ENCODE measurements at places on chromosomes 3 and 15.
A peak's percentile ranks its signal among the peaks of the same experiment; 100 is the strongest.

- no peak for DNase-seq
Observed at GRCh38 chr3:176916777-176917176, 280.5 kb downstream of the TBL1XR1 start.

- no peak for DNase-seq
Observed at GRCh38 chr3:196406811-196407470, 25.3 kb downstream of the UBXN7 start.

DNA sequence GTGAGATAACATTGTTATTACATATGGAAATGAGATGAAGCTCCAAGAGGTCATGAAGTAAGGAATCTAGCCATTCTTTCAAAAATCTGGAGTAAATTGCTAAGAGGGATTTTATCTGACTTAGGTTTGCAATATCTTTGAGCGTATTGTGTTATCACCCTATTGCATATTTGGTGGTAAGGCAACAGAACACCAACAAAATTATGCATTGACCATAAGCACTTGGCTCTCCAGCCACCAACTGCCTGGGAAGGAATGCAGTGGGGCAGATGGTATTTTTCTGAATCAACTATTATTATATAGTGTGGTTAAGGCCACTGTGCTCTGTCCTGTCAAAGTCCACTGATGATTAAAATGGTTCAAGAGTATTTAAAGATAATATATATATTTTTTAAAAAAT, 287.9 kb upstream of the SEMA6D start:
- DNase-seq = no peak

GRCh38 chr3:171419457-171419856, 40.7 kb downstream of the TNIK start:
- no peak for DNase-seq

DNA sequence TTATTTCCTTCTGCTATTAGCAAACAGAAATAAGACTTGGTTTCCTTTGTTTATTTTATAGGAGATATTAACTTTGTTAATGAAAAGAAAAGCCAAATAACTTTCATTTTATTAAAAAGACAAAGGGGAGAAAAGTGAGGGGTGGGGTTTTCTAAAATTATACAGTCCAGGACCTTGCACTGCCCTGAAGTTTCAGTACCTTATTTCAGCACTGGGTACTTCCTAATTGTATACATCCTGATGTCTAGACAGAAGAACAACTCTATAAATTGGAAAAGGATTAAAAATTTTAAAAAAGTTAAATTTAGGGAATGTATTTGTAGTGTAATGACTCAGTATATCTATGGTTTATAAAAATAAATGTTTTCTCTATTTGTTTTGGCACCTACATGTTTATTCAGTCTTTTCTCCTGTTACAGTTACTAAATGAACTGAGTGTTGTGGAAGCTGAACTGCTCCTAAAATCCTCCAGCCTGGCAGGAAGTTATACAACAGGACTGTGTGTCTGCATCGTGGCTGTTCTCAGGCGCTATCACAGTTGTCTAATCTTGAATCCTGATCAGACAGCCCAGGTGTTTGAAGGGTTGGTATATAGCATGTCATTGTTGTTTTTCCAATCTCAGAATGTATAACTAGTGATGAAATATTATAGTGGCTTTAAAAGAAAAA, 27.6 kb upstream of the P2RY13 start:
- DNase-seq = no peak

- DNase-seq = no peak
Observed at GRCh38 chr3:152742368-152743347, 92.3 kb upstream of the P2RY1 start.

DNA sequence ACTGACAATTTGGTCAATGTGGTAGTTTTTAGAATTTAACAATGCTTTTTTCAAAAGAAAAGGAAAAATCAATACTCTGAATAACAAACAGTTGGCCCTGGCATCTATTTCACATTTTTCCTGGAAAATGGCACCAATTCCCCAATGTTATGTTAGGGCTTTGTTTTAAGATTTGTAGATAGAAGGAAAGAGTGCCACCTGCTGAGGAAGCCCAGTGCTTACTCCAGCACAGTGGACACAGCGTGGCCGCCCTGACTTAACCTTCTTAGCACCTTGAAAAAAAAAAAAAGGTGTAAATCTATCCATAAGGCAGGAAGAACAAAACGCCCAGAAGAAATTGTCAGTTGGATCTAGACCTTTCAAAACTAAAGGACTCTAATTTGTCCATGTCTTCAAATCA, 110.7 kb upstream of the CNTN4 start:
- no peak for DNase-seq

DNA sequence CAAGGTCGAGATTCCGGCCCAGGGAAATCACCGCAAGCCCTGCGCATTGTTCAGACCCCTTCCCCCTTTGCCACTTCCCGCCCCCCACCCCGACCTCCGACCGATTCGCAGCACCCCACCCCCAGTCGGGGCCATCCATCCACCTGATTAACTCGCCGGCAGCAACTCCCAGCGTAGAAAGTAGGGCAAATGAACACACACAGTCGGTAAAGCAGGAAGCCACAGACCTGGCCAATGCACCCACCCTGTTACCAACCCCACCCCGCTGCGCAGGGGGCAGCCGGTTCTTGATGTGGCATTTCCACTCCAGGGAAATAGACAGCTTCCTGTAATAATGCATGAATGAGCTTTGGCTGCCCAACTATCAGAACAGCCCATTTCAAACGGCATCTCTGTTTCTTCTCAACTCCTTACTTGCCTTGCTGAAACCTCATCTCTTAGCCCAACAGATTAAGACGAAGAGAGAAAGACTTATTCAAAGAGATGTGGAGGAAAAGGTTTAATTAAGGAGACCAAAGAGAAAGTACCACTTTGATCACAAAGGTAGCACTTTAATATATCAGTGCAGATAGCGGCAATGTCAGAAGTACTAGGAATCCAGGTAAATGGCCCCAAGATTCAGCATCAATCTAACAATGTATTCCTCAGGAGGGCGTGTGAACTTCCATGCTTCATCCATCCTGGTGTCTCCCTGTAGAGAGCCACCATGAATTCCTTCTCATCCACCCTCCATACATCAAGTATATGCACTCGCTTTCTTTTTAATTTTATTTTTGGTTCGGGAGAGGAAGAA, 1.9 kb downstream of the TNIK start:
- DNase-seq = no peak

DNA sequence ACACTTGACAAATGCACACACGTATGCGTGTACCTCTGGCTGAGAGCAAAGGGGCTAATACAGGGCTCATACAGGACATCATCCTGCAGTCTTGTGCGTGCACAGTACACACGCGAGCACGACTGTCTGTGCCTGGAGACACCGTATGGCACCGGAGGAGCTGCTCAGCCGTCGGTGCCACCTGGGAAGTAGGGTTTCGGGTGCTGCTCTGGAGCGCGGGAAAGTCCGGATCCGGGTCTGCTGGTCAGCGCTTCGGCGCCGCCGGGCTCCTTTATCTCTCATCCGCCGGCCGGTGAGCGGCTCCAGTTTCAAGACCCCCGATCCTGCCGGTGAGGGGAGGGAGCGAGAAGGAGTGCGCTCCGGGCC, 9.3 kb downstream of the FOXL2 start:
- DNase-seq = no peak

GRCh38 chr3:141659821-141660613, 78.1 kb upstream of the RNF7 start:
- DNase-seq = peak; percentile 36

GRCh38 chr3:98875535-98875934, 26.0 kb downstream of the DCBLD2 start:
- no peak for DNase-seq

GRCh38 chr3:59262076-59262498, 212.3 kb upstream of the CFAP20DC start:
- DNase-seq = no peak

DNA sequence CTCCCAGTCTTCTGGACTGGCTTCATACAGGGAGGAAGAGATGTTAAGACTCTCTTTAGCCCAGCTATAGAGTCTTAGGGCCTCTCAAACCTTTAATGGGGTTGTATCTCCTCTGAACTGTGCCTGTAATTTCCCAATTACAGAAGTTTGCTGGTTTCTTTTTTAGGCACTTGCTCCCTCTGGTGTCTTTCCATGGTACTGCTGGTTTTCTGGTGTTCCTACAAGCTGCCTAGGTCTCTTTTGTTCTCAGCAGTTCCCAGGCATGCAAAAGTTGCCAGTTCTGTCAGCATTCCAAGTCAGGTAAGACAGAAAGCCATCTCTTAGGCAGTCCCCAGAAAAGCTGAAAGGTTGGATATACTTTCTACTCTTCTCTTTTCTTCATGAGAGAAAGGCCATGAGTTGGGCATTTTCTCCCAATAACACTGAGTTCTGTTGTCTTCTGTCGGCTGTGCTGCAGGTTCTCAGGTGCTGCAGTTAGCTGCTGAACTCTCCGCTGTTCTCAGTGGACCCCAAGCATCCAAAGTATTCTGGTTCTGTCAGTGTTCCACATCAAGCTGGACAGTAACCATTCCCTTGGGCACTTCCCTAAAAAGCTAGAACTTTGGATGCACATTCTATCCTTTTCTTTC, 54.4 kb upstream of the EHHADH start:
- peak; percentile 66 for DNase-seq

- no peak for DNase-seq
Observed at GRCh38 chr3:32972482-32973146, 21.2 kb downstream of the CCR4 start.

GRCh38 chr3:123353227-123353849, 95.6 kb downstream of the ADCY5 start:
- DNase-seq = no peak

- no peak for DNase-seq
Observed at GRCh38 chr15:45660231-45660979, 25.6 kb downstream of the SQOR start.

DNA sequence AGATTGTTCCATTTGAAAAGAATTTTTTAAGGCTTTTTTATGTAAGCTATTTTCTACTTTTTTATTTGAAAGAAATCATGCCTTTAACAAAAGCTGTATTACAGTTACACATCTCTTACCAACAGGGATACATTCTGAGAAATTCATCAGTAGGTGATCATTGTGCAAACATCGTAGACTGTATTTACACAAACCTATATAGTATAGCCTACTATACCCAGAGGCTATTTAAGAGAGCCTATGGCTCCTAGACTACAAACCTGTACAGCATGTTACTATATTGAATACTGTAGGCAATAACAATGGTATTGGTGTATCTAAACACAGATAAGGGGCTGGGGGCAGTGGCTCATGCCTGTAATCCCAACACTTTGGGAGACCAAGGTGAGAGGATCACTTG, 43.1 kb downstream of the PEAK1 start:
- DNase-seq = no peak

DNA sequence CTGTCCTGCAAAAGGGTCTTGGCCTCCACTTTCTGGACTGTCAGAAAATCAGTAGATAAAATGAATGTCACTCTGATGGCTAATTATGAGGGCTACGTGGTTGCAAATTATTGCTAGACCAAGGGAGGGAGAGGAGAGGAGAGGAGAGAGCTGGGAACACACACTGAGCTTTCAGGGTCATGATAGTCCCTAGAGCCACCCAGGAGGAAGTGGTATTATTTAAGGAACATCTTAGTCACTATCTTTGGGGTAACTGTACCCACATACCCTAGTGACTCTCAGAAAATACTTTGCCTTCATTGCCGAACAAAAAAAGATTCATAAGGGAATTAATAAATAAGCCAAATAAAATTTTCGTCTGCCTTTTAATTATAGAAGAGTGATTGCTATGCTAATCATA, 642.3 kb upstream of the CFAP20DC start:
- DNase-seq = no peak

- no peak for DNase-seq
Observed at GRCh38 chr3:73030073-73030597, 31.3 kb upstream of the EBLN2 start.

- no peak for DNase-seq
Observed at GRCh38 chr3:117567382-117567781, 857.8 kb downstream of the TUSC7 start.

DNA sequence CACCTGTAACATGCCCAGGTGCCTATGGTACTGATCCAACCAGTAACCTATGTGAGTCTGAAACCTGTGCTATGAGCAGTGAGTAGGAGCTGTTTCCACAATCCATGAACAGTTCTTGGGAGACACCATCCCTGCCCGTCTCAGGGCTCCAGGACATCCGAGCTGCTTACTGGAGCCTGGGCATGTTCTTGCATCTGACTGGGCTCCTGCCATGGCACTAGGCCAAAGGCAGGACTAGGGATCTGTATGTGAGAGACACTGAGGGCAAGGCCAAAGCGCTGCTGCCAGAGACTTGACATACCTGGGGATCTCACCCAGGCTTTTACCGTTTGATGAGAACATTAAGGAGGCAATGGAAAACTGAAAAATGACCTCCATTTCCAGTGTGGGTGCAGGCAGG, 59.8 kb downstream of the WDR76 start:
- no peak for DNase-seq

DNA sequence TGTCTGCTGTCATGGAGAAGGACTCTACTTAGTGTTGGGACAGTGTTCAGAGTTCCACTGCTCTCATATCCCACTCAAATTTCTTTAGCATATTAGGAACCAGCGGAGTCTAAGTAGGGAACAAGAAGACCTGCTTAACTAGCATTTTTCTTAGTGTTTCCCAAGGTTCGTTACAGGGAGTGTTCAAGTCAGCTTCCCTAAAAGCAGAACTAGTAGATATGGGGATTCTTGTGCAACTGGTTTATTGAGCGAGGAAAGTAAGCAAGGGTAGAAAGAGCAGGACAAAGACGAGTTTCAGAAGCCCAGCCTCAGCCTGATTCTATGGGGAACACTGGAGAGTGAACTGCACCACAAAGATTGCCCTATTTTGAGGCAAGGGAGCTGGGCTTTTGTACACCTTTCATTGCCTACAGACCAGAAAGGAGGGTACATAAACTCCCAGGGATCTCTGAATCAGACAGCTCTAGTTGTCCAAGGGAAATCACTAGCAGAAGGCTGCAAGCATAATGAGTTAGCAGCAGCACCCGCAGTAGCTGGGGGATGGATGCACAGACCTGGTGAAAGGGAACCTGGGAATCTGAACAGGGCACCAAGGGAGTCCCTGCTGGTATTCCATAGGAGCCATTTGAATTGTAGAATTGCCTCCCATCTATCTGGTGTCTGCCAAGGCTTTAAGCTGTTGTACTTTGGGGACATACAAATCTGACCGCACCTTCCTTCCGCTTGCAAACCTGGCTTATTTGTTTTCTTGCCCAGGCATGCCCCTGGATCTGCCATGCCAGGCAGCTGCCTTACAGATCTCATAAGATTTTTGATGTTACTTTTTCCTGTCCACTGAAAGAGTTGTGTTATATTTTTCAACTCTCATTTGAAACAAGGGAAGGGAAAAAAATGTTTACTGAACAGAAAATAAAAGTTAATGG, 15.1 kb downstream of the CMTM7 start:
- DNase-seq = peak; percentile 43

- DNase-seq = no peak
Observed at GRCh38 chr15:55628369-55628730, 40.2 kb upstream of the PYGO1 start.
